ELF-1 (cell line): ENCODE measurements at places on chromosomes 11 and 22.

- no peak for DNase-seq
Observed at GRCh38 chr11:114008331-114008730, 33.4 kb downstream of the HTR3A start.

- DNase-seq, result no peak
Observed at GRCh38 chr11:119374632-119375336, 6.7 kb downstream of the USP2 start.

DNA sequence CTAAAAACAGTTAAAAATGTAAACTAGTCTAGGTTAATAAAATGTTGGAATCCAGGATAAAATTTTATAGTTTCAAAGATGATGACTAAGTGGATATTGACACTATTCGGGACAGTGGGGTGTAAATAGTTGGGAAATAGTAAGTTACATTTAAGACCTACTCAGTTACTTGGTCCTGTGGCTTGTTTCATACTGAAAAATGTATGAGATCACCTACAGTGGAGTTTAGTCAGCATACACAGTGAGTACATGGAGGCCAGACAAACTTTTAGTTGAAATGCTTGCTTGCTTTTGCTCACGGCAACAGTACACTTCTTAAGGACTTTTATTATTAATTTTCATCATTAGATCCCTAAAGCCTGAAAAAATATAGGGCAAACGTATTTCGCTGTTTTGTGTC, 16.1 kb downstream of the TRIM22 start:
- DNase-seq, result no peak

DNA sequence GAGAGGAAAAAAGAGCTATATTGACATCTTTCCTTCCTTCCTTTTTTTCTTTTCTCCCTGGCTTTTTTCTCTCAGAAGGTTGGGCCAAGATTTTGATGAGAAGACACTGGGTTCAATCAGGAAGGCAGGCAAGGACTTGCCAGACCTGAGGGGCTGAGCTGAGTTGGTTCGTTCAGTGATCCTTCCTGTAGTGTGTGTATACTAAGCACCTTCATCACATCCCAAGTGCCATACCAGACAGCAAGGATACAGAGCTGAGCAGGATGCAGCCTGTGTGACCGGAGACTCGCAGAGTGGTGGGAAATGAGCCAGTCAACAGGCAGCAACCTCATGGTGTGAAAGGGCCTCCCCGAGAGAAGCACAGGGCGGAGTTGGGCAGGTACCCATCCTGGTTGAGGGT, 95.5 kb downstream of the SPON1 start:
- no peak for DNase-seq

- peak; percentile 25 for DNase-seq
Observed at GRCh38 chr11:94770563-94771120, 2.5 kb downstream of the AMOTL1 start.

DNA sequence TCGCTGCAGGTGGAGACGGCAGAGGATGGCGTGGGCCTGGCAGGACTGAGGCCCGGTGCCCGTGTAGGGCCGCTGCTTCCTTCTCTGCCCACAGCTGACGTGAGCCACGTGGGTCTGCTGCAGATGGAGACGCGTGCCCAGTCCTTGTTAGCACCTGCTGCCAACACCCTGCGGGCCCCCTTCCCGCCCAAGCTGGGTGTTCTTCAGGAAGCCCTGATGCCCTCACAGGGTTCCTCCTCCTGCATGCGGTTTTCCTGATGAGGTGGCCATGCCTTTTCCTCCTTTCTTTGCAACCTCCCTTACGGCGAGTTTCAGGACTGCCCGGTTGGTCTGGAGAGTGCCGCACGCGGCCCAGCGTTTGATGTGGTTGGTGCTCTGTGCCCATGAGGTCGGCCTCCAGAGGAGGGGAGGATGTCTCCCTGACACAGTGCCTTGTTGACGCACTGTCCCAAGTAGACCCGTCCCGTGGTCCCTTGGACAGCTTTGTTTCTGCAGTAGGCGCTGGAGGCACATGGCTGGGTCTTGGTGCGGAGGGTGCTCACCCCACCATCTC, 44.7 kb downstream of the AP2A2 start:
- DNase-seq, result no peak

DNA sequence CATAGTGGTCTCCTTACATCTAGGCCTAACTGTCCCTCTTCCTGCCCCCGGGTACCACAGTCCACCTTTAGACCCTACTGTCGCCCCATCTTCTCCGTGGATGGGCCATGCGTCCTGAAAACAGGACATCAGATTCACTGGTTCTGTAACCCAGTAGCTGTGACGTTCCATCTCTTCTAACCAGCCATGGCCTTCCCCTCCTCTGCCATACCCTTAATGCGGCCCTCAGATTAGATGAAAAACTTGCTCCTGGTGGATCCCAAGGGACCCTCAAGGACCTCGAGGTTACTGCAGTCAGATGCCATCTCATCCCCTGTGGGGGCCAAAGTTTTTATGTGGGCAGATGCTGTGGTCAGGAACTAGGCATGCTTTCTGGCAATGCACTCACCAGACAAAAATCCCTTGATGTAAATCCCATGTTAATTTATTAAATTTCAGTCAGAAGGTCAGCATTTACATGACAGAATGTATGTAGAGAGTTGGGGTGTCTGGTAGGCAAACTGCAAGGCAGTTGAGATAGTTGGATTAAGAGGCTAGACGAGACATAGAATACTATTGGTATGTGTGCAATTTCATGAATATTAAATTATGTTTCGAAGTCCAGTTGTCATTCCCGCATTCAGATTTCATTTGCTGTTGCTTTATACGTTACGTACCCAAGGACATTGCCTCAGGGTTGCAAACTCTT, 64.3 kb downstream of the WNT11 start:
- DNase-seq, result no peak

DNA sequence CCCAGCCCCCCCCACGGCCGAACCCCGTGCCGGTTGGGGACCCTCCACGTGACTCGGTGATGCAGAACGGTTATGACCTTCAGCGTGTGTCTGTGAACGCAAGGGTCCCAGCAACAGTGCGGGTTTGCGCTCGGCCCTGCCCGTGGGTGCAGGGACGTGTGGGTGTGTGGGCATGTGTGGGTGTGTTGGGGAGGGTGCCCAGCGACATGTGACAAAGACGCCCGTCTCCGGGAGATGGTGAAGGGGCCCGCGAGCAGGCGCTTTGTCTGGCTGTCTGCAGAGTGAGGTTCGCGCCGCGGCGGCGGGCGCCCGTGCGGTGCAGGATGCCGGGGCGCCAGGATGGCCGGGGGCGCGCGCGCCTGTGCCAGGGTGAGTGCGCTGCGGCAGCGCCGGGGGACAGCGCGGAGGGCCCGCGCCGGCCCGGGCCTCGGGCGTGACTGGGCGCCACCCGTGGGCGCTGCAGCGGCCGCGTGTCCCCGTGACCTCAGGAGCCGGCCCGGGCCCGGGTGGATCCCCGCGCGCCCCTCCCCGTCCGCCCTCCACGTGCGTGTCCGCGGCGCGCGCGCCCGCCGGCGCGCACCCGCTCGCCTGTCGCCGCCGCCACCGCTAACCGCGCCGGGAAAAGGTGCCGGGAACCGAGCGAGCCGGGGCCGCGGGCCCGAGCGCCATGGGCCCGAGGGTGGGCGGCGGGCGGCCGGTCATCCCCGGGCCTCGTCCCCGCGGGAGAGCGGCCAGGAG, at the start of gene LRFN4:
TSS of gene LRFN4 (plus strand) at position 569 of the 738 bp plus-strand sequence. CDS start 681 bp downstream, outside the sequence.
- no peak for DNase-seq

GRCh38 chr22:23847991-23848864, 9.4 kb upstream of the DERL3 start:
- peak; percentile 55 for DNase-seq

GRCh38 chr11:40027720-40028119, 1431.7 kb downstream of the LRRC4C start:
- no peak for DNase-seq

DNA sequence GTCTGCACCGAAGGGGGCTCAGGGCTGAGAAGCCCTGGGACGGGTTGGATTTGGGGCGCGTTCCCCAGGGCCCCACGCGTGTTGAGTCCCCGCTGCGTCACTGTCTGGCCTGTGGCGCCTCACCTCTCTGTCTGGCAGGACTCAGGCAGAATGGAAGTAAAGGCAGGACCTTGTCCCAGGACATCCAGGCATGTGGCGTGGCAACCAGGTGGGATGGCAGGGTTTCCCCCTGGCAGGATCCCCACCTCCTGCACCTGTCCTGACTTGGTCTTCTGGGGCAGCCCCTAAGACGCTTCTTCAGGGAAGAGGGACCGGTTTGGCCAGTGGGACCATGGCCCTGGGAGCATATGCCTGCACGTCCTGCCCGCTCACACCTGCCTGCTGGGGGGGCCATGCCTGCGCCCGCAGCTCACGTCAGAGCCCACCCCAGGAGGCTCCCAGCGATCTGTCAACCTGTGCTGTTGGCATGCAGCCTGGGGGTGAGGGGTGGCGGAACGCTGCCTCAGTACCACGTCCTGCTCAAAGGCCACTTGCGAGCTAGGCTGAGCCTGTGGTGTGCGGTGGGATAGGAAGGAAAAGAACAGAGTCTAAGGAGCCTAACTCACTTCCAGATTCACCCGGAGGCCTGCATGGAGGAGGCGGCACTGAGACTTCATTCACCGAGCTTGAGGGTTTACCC, 72.7 kb downstream of the KCNQ1 start:
- DNase-seq, result no peak

GRCh38 chr11:46761807-46762206, 42.8 kb downstream of the F2 start:
- no peak for DNase-seq

DNA sequence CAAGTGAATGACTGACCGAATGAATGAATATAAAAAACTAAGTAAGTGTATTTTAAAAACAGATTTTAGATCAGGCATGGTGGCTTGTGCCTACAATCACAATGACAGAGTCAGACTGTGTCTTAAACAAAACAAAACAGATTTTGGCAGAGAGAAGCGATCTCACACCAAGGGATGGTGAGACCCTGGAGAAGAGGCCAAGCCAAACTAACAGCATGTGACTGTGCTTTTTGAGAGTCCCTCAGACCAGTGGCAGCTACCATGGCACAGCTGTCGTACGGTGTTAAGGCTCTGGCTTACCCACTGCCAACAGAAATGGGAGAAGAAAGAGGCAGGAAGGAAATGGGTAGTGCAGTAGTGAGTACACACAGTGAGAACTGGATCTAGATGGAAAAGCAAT, 60.6 kb downstream of the SGSM3 start:
- DNase-seq, result no peak

DNA sequence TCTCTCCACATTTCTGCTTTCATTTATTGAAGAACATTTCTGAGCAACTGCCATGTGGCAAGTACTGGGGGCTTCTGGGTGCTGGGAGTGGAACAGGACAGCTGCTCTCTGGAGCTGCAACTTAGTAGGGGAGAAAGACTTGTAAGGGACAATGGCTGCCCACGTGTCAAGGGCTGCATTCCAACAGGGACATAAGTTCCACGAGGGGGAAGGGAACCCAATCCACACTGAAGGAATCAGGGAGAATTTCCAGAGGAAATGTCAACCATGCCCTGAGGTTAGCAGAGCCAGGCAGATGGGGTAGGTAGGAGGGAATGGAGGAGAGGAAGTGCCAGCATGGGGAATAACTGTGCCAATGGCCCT, 1.7 kb downstream of the MAPK8IP2 start:
- DNase-seq, result no peak

DNA sequence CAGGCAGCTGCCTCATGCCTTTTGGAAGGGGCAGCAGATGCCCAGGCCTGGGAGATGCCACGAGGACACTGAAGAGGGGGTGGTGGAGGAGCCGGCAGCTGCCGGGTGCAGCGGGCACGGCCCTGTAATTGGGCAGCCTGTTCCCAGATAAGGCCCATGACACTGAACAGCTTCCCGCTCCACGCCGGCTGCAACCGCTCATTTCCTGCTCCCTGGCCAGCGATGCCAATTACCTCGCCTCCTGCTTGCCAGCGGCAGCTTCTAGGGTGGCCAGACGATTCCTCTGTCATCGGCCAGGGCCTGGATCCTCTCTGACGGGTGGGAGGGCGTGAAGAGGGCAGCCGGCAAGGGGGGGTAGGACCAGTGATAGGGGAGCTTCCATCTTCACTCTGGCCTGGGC, 22.8 kb downstream of the FLRT1 start:
- no peak for DNase-seq

DNA sequence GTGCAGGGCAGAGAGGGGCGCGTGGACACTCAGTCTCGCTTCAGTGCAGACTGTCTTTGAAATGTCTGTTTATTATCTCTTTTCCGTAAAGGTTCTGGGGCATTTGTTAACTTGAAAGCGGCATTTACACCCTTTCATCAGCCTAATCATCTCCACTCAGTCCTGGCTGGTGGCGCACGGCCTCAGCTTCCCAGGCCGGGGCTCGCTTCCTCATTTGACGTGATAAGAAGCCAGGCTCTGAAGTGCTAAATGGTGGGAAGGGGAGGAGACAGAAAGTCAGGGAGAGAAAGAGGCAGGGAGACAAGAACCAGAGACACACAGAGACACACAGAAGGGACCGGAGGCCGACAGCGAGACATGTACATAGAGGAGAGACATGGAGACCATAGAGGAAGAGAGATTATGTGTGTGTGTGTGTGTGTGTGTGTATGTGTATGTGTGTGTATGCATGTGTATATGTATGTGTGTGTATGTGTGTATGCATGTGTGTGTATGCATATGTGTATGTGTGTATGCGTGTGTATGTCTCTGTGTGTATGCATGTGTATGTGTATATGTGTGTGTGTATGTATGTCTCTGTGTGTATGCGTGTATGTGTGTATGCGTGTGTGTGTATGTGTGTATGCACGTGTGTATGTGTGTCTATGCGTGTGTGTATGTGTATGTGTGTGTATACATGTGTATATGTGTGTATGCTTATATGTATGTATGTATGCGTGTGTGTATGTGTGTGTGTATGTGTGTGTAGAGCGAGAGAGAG, 101.5 kb downstream of the ST3GAL4 start:
- DNase-seq, result peak; percentile 65

- DNase-seq, result no peak
Observed at GRCh38 chr22:50162391-50162956, 8.1 kb upstream of the PANX2 start.

DNA sequence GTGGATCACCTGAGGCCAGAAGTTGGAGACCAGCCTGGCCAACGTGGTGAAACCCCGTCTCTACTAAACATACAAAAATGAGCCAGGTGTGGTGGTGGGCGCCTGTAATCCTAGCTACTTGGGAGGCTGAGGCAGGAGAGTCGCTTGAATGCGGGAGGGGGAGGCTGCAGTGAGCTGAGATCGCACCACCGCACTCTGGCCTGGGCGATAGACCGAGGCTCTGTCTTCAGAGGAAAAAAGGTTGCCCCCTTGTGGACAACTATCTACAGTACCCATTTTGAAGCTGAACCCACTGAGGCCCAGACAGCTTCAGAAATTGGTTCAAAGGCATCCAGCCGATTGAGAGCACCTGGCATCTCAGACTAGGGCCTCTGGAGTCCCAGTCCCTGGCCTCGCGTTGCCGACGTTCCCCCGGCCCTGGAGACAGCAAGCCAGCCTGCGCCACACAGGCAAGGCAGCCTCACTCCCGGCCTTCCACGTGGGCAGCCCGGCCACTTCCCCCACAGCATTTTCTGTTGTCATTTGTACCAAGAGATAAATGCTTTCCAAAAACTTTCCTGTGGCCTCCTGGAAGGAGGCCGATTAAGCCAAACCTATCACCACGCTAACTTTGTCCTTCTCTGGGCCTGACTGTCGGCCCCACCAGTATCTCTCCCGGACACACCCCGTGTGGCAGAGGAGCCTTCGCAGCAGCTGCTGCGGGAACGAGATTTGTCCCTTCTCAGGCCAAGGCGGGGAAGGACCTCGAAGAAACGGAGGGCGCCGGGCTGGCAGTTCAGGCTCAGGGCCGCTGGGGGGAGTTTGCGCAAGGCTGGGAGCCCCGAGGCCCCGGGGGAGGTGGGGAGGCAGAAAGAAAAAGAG, 82.8 kb downstream of the FLI1 start:
- DNase-seq, result peak; percentile 79

- no peak for DNase-seq
Observed at GRCh38 chr11:46198245-46199240, 77.3 kb upstream of the PHF21A start.
